ENCODE measurements at places on chromosomes 6 and 20.

DNA sequence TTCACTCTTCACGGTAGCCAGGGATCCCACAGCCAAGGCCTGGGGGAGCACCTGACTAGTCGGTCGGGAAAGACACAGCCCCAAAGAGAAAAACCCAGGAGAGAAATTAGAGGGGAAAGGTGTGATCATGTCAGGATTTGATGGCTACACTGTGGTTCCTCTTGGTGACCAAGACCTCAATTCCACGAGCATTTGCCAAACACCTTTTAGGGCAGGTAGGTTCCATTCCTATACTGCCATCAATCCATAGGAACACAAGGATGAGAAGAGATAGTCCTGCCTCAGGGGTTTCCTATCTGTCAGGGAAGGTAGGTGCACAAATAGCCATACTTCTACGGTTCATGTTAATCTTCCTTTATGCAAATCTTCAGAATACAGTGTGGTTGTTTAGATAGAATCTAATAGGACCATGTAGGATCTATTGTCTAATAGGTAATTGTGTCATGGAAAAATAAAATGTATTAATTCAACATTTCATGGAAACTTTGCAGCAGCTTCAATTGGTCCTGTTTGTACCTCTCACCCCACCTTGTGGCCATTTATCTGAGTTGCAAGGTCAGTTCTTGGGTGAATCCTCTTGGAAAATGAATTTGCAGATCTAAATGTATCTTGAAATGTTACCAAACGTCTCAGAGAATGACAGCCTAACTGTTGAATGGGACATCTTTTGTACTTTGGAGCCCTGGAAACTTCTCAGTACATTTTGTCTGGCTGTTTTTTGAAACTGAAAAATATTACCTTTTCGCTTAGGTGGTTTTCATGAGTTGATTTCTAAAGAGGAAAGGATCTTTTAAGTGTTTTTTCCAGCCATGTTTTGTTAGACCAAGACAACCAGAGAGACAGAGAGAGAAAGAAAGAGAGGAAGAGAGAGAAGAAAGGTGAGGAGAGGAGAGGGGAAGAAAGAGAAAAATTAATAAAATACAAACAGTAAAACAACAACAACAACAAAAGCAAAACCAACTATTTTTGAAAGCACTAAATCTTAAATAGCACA is 33.7 kb upstream of the IYD start:
- DNase-seq, result peak; percentile 6

DNA sequence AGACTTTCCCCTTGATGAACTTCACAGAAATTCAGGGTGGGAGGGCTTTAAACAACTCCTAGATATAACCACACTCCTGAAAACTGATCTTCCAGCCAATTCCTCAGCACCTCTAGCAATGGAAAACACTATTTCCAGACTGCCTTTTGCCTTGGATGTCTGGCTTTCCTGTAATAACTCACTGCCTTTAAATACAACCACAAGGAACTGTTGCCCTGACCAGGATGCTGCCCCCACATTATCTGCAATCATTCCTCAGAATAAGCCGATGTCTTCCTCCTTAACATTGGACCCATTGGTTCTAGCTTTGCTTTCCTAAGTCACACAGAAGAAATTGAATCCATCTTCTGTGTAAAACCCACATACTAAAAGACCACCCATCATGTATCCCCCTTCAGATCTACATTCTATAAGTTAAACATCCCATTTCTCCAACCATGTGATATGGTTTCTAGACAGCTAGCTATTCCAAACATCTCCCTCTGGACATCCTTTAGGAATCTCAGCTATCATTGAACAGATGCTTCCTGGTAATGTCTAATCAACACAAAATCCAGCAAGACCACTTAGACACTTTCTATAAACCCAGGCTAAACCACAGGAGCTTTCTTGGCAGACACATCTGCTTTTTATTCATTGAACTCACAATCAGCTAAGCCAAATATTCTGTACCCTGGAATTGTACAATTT is 95.9 kb upstream of the KCNQ5 start:
- no peak for DNase-seq

DNA sequence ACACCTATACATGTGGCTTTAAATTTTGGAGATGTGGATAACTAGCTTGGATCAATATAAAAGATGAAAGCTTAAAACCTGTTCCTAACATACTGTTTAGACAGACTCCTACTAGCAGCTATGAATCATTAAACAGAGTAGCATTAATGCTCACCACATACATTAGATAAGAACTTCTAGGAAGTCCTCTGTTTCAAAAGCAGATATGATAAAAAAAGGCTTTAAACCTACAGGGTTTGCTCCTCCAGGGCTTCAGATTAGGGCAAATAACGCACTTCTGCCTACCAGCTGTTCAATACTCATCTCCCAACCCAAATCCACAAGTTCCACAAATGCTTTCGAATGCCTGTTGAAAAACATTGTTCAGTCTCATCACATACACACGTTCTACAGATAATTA is 1.5 kb downstream of the REPS1 start:
- peak; percentile 5 for DNase-seq

DNA sequence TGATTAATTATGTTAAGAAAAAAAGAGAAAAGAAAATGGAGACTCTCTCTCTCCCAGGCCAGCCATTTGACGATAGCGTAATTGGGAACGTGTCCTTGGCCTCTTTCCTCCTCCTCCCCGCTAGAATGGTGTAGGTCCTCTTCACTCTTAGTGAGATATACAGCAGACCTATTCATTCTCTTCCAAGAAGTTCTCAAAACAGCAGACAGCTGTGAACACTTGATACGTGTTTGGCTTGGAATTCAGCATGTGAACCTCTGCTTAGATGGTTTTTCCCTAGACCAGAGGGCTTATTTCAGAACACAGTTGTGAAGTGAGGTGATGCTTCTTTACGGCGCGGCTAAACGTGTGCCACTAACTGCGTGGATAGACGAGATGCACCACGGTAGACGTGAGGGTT is 32.6 kb upstream of the TULP4 start:
- no peak for DNase-seq

- DNase-seq, result no peak
Measured at GRCh38 chr6:119985952-119986736, 636.6 kb upstream of the MAN1A1 start.

- DNase-seq, result no peak
Measured at GRCh38 chr6:35491558-35492257, 5.2 kb downstream of the TEAD3 start.

DNA sequence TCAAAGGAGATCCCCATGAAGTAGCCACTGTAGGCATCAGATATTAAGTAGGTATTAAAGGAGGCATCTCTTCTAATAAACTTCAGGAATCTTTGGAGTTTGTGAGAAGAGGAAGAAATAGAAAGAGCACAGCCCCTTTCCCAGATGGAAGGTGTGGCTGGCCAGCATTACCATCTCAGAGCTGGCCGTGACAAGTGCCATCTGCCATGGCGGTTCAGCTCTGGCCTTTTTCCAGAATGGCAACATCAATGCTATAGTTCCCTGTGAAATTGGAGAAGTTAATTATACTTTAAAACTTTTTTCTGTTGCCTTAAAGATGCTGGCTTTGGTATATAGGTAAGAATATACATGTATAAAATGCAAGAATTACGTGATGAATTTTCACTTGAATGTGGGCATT is 51.9 kb upstream of the MCUR1 start:
- DNase-seq, result no peak

DNA sequence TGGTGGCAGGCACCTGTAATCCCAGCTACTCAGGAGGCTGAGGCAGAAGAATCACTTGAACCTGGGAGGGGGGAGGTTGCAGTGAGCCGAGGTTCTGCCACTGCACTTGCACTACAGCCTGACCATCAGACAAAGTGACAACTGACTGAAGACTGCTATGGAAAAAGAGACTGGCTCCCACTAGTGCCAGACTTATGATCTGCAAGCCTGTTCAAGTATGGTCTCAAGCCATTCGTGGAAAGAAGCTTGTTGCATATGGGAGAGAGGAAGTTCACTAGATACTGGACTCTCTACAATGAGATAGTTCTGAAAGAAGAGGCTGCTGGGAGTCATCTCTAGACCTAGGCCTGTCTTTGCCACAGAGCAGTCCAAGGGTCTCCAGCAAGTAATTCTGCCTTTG is 26.7 kb downstream of the MDN1 start:
- no peak for DNase-seq

GRCh38 chr6:110180228-110181008 is at the start of gene CDC40:
TSS of gene CDC40 (plus strand) at chr6:110180427. CDS start at chr6:110180445, 18 bp downstream.
- peak; percentile 50 for DNase-seq

DNA sequence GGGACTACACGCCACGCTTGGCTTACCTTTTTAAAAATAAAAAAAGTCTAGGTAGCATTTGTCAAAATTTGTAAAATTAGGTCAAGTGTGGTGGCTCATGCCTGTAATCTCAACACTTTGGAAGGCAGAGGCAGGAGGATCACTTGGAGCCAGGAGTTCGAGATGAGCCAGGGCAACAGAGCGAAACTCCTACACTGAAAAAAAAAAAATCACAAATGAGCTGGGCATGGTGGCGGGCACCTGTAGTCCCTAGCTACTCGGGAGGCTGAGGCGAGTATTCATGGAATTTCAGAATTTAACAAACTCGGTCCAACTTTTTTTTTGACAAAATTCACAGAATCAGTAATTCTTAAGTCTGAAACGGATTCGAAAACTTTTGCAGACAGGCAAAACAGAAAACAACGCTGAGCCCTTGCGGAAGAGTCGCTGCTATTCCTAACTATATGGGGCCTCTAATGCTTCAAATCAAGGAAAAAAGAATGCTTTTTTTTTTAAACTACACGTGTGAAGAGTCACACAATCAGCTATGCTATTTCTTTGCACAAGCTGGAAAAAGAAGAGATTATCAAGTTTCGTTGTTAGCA is 62.9 kb downstream of the GTF2H5 start:
- no peak for DNase-seq

- no peak for DNase-seq
Measured at GRCh38 chr6:79742030-79742429, 110.9 kb downstream of the SH3BGRL2 start.

Measured in CD4-positive, alpha-beta T cell treated with Interleukin-6 at 100 ng/mL for 8 hours (primary cell).